ENCODE measurements at places on chromosomes 1 and 21. TPM values are rescaled to one million over a fixed set of nuclear protein-coding genes. Genes with fewer than 3 reads are reported as not detected.

SIM2 gene
- total RNA-seq: not detected

ANKRD65 gene
- total RNA-seq: 0.49 TPM

FOXD2 gene
- total RNA-seq: not detected

NPHS2 gene
- not detected for total RNA-seq

Measured in cardiac muscle cell (in vitro differentiated cells and primary cell).